ENCODE measurements at places on chromosomes 16 and 17.

- DNase-seq: no peak
Observed at GRCh38 chr17:82519971-82520903, 705 bp downstream of the FOXK2 start.

GRCh38 chr16:49924078-49924477, 68.2 kb upstream of the ZNF423 start:
- no peak for DNase-seq

GRCh38 chr17:34847938-34848337, 113.3 kb downstream of the CCT6B start:
- no peak for DNase-seq

- no peak for DNase-seq
Observed at GRCh38 chr17:40577611-40578065, 12.4 kb upstream of the CCR7 start.

DNA sequence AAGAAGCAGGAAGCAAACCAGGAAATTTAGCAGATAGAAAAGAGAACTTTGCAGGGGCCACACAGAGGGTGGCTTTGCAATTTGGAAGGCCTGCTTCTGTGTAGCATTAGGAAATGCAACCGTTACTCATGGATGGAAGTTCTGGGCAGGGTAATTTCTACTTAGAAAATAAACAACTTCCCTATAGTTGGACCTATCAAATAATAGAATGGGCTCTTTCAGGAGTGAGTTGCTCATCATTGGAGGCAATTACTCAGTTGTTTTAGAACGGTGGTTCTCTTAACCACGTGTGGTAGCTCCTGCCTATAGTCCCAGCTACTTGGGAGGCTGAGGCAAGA, 25.8 kb upstream of the HS3ST2 start:
- DNase-seq: no peak

DNA sequence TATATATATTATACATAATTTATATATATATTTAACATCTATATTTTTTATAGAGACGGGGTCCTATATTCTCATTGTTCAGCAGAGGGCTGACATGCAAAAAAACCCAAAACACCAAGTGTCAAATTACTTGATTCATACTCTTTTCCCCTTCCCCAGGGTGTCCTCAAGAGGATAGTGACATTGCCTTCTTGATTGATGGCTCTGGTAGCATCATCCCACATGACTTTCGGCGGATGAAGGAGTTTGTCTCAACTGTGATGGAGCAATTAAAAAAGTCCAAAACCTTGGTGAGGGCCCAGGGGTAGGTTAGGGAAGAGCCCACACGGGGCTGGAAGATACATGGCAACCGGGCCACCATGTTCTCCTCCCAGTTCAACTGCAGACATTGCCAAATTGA, 11.0 kb downstream of the ITGAM start:
- DNase-seq: no peak

DNA sequence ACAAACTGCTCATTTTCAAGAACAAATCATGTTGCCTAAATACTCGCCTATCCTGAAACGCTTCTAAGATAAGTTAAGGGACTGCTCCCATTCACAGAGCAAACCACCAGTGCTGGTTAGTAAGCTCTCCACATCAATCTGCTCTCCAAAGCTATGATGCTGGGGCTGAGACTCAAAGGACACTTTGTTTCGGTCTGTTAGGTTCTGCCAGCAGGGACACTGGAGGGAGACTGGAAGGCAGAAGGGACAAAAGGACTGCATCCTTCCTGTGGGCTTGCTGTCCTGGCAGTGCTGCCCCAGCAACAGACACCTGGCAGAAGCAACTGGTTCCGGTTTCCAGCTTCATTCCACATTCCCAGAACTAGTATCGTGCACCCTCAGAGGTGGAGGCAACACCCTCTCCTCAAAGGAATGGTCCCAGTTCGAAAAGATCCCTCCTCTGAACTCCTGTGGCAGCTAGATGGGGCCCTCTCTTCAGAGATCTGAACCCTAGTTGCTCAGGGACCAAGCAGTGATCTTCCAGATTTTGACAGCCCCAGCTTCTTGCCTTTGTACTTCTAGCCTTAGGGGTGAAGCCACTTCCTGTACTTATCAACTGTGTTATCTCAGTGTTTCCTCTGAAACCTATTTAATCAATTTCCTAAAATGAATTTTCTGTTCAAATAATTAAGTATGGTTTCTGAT, 73.4 kb upstream of the GSG1L start:
- no peak for DNase-seq

- DNase-seq: no peak
Observed at GRCh38 chr16:66152181-66152580, 214.3 kb upstream of the CDH5 start.

All from stimulated activated CD4-positive, alpha-beta T cell treated with anti-CD3 and anti-CD28 coated beads, TNF-alpha, amount 100 ng/mL, for 1 hour (primary cell).